Activated CD4-positive, CD25-positive, alpha-beta regulatory T cell treated with anti-CD3 and anti-CD28 coated beads, Interleukin-2, amount 50 U/mL, for 24 hours (primary cell): ENCODE measurements at places on chromosomes 2 and 18.

GRCh38 chr2:229273723-229274338 lies 2.7 kb upstream of the PID1 start:
- no peak for ATAC-seq

GRCh38 chr2:67876176-67876575 lies 186.6 kb downstream of the C1D start:
- ATAC-seq, result no peak

- no peak for ATAC-seq
These were observed 22.3 kb downstream of the IL1RN start for GRCh38 chr2:113149553-113150257.

- no peak for ATAC-seq
These were observed 27.1 kb downstream of the SMIM21 start for GRCh38 chr18:75400366-75400765.

DNA sequence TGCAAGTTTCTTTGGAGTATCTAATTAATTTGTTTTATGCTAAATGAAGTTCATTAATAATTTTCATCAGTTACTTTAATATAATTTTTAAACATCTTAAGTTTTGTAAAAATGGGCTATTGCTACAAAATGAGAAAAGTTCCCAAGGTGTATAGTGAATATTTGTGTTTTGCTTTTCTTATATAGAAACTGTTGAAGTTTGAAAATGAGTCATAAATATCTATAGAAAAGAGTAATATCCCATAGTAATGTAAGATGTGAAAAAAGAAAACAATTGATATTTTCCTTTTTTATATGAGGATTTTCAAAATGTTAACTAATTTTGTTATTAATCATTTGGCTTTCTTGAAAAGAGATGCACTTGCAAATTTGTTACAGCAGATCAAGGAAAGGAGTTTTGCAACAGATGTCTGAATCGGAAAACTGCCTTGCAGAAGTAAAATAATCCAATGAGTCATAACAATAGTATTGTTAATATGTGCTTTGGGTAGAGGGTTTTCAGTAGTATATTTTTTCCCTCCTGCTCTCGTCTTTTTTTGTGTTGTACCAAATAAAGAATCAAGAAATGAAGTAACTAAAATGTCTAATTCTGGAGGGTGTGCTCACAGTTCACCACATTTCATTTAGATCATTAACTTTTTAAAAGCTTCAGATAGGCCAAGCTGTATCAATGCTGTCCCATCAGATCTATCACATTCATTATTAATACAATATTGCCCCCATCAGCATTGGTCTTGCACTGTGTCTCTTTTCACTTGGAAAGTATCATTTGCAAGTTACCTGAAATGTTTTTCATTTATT lies 15.5 kb downstream of the DUSP19 start:
- peak; percentile 20 for ATAC-seq

GRCh38 chr2:118838741-118839455 lies 8.6 kb downstream of the EN1 start:
- no peak for ATAC-seq

GRCh38 chr2:111226876-111227700 lies 106.4 kb downstream of the BCL2L11 start:
- ATAC-seq, result no peak

DNA sequence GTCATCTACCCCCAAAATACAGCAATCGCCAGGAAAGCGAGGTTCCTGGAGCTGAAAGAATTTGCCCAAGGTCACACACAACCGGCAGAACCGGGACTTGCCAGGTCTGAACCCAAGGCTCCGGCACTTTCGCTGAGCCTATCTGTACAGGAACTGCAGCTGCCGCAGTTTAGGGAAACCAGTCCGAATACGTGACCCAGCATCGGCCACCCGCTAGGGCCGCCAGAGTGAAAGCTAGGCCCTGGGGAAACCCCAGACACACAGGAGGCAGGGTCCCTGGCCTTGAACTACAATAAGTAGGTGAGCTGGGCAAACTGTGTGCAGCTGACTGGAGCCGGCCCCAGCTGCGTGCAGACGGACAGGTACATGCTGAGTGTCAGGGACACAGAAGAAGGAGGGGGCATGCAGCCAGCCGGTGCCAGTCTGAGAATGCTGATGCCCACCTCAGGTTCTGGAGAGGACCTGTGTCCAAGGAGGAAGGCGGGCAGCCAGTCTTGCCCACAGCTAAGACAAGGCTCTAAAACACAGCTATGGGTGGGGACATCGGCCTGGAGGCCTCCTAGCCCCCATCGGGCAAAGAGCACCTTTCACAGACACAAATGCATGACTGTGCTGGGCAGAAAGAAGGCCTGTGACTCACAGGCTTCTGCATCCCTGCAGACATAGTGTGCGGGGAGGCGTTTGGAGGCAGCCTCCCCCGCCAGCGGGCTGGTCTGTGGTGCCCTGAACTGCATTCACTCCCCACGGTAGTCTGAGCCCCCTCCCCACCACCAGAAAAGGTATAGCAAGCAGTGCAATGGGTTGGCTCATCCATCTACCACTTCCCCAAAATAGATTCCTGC lies 107.4 kb upstream of the ID2 start:
- ATAC-seq, result peak; percentile 33

GRCh38 chr2:110858135-110858725 lies 125.9 kb downstream of the ACOXL start:
- peak; percentile 98 for ATAC-seq

DNA sequence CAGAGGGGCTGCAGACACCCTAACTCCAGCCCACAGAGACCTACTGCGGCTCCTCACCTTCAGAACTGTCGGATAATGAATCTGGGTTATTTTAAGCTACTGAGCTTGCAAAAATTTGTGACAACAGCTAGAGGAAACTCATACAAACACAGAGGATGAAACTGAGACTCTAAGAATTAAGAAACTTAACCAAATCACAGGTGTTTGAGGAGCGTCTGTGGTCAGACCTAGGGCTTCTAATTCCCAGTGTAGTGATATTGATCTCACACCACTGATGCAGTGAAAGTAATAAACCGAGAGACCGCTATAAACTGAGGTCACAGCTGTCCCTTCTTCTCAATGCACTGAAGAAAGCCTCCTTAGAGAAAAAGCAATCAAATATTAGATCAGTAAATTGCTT lies 110.1 kb downstream of the RGPD3 start:
- no peak for ATAC-seq

GRCh38 chr18:13245481-13246000 lies 27.0 kb downstream of the LDLRAD4 start:
- ATAC-seq, result no peak

GRCh38 chr2:170829036-170829435 lies 12.3 kb downstream of the GAD1 start:
- ATAC-seq, result no peak

- no peak for ATAC-seq
These were observed 22.8 kb upstream of the DLX1 start for GRCh38 chr2:172062402-172063004.

GRCh38 chr2:152950126-152950525 lies 231.7 kb downstream of the ARL6IP6 start:
- ATAC-seq, result no peak

GRCh38 chr18:4102901-4103300 lies 352.2 kb downstream of the DLGAP1 start:
- ATAC-seq, result no peak

DNA sequence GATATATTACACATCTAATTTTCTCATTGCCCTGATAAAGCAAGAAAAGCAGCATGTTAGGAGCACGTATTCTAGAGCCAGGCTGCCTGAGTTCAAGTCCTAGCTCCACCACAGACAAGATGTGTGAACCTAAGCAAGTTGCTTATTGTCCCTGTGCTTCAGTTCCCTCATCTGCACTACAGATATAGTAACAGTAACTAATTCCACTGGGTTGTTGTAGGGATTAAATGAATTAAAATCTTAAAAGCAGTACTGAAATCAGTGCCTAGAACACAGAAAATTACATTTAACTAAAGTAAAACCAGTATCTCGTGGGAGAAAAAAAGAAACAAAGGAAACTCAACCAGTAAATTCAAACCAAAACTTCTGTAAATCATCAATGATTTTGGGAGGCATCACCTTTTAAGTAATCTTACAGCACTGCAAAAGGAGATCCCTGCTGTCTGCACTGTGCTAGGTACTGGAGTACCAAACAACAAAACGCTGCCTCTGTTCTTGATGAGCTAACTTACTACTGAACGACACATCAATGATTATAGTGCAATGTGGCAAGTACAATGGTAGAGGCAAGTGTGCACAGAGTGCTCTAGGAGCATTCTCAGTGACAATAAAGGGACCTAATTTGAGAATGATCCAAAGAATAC lies 7.9 kb downstream of the MAP3K2 start:
- ATAC-seq, result no peak

GRCh38 chr18:74399091-74399887 lies 57.8 kb downstream of the DIPK1C start:
- ATAC-seq, result no peak

DNA sequence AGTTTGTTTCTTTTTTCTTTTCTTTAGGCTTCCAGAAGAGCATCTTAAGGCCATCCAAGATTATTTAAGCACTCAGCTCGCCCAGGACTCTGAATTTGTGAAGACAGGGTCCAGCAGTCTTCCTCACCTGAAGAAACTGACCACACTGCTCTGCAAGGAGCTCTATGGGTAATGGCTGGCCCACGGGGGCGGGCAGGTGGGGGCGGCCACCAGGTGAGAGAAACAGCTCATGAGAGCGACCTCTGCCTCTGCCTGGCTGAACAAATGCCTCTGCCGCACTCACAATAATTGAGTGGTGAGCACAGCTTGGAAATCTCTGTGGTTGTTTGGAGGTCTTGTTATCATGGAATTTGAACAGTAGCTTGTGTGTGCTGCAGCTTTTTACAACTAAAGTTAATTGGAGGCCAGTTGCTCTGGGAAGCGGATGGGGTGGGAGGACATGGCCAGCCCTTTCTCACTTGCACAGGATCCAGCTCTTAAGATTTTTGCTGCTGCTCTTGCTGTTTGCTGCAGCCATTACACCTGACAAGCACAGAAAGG lies 70.4 kb downstream of the INPP5D start:
- no peak for ATAC-seq

DNA sequence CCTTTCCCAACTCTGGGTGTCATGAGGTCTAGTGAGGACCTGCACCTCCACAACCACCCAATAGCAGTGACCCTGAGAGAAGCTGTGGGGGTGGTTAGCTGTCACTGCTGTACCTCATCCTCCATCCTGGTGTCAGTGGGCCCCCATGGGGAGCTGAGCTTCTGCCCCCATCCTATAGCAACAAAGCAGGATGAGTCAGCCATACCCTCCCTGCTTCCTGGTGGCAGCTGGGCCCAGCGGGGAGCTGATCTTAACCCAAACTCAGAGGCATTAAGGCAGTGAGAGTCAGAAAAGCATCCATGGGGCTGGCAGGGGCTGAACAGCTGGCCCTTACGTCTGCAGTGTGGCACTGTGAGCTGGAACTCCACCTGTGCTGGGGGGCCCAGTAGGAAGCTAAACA lies 247.8 kb upstream of the HDAC4 start:
- ATAC-seq, result no peak

DNA sequence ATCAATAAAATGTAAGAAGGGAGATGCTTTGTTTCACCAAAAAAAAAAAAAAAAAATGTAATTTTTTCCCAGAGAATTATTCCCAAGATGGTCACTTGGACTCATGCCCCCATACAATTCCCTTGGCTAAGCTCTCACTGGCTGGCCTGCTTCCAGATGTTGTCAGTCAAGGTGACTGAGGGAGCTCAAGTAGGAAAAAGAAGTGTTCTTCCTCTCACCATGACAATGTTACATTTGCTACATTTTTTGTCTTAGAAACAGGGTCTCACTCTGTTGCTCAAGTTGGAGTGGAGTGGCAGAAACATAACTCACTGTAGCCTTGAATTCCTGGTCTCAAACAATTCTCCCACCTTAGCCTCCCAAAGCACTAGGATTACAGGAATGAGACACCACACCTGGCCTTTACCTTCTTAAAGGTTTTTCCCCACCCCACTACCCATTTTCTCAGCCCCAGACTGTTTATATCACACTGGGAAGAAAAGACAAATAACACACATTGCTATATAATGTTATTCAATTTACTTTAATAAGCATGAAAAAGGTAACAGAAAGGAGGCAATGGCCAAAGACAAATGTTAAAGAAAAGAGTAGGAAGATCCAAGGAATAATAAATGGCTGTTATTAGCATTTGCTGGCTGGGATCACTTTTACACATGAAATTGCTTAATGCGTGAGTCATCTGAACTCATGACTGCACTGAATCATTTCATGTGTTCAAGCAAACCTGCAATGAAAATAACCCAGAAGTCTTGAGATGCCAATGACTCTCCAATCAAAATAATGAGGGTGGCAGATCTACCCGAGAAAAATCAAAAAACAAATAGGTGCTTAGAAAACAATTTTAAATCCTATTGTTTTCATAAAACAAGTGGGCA lies 45.2 kb downstream of the ACVR1 start:
- ATAC-seq, result peak; percentile 69

- no peak for ATAC-seq
These were observed 40.4 kb downstream of the NAT8 start for GRCh38 chr2:73601780-73602179.

DNA sequence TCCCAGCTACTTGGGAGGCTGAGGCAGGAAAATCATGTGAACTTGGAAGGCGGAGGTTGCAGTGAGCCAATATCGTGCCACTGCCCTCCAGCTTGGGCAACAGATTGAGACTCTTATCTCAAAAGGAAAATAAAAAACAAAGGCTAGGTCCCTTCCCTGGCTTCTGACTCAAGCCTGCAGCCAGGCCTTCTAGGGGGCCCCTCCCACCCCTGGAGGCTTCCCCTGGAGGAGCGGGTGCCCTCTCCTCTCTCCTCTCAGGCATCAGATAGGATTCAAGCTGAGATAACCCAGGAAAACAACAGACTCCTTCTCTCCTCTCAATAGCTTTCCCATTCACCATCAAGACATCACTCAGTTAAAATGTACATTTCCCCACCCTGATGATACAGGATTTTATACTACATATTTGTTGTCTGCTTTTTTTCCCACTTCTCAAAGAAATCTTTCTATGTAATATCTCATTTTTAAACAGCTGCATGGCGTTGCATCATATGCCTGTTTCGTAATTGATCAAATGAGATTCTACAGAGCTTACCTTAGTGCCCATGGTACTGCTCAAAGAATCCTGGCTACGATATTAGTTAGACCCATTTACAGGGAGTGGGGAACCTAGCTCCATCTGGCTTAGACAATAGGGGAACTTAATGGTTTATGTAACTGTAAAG lies 20.6 kb upstream of the C2orf72 start:
- no peak for ATAC-seq

- ATAC-seq, result no peak
These were observed 135.2 kb upstream of the RBMS1 start for GRCh38 chr2:160628811-160629210.

- no peak for ATAC-seq
These were observed 373.9 kb upstream of the KCNJ3 start for GRCh38 chr2:154324601-154325000.
